ENCODE measurements at places on chromosomes 7 and 10.

DNA sequence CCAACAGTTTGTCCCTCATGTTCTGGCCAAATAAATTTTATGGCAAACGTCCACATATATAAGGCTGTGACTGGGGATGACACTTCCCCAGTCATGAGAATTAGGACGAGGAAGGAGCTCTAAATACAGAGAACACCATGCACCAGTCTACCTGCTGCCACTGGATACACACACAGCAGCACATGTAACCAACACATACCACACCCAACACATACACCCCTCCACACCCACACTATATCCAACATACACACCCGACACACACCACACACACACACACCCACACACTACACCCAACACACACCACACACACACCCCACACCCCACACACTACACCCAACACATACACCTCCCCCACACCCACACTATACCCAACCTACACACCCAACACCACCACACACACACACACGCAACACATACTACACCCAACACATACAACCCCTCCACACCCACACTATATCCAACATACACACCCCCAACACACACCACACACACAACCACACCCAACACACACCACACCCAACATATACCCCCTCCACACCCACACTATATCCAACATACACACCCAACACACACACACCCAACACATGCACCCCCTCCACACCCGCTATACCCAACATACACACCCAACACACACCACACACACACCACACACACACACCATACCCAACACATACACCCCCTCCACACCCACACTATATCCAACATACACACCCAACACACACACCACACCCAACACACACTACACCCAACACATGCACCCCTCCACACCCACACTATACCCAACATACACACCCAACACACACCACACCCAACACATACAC lies 74.1 kb downstream of the HIPK2 start:
- DNase-seq = no peak

DNA sequence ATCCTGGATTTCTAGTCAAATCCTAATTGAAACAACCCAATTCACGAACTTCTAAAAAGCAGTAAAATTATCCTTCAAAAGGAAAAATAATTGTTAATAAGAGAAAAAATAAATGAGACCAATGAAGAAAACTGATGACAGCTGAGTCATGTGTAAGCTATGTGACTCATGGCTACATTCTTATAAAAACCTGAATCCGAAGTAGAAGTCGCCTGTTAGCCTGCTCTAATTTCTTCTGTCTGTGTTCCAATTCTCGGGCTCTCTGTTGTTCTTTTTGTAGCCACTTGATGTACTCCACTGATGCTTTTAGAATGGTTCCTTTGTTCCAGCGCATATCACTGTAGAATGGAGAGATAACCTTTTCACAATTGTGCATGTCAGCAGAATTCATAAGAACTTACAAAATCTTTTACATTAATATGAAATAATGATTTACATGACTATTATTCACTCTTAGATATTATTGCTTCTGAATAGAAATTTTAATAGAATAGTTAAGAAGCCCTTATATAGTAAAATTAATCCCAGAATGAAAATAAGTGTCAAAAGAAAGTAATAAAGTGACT lies 88.8 kb downstream of the TFEC start:
- no peak for DNase-seq

DNA sequence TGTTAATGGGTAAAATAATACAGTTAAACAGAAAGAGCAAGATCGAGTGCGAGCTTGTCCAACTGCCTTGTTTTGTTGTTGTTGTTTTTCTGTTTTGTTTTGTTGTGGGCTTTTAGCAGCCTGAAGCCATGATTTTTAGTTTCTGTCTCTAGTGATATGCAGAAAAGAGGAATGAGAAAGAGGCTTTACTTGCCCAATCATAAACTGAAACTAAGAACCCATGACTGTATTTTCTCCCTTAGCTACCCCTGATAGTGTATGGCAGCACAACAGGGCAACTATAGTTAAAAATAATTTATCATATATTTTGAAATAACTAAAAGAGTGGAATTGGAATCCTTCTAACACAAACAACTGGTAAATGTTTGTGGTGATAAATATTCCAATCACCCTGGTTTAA lies 493.9 kb downstream of the GLRX3 start:
- no peak for DNase-seq

GRCh38 chr10:123200531-123200930 lies 46.3 kb downstream of the BUB3 start:
- no peak for DNase-seq

- no peak for DNase-seq
Observed at GRCh38 chr7:28847176-28847575, 111.0 kb downstream of the TRIL start.

DNA sequence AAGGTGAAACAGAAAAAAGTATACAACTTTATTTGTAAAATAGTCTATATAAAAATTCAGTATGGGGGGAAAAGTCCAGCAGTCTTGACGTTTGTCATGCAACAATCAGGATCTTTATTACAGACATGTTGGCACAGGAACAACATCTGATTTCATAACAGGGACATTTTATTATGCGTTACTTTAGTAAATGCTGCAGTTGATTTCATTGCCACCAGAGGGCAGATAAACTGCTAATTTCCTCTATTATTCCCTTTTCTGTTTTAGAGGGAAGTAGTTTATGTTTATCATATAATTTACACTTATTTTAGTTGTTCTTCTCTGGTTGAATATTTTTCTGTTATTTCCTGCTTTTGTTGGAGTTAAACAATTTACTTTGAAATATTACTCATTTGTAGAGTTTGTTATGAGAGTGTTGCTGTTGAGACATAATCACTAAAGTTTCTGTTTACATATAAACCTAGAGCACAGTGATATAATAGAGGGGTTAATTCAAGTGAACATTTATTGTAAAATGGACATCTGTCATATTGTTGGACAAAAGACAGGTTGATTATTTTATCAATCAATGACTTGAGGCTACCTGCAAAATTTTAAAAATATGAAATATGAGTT lies 3.3 kb downstream of the PLXDC2 start:
- DNase-seq = no peak

GRCh38 chr10:49194212-49194920 lies 6.2 kb upstream of the TMEM273 start:
- no peak for DNase-seq

DNA sequence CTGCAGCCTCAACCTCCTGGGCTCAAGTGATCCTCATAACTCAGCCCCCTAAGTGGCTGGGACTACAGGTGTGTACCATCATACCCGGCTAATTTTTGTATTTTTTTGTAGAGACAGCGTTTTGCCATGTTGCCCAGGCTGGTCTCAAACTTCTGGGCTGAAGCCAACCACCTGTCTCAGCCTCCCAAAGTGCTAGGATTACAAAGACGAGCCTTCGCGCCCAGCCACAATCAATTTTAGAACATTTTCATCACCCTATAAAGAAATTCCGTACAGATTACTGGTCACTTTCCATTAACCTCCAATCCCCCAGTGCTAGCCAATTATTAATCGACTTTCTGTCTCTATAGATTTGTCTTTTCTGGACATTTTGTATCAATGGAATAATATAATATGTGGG lies 32.3 kb upstream of the PALS2 start:
- no peak for DNase-seq

DNA sequence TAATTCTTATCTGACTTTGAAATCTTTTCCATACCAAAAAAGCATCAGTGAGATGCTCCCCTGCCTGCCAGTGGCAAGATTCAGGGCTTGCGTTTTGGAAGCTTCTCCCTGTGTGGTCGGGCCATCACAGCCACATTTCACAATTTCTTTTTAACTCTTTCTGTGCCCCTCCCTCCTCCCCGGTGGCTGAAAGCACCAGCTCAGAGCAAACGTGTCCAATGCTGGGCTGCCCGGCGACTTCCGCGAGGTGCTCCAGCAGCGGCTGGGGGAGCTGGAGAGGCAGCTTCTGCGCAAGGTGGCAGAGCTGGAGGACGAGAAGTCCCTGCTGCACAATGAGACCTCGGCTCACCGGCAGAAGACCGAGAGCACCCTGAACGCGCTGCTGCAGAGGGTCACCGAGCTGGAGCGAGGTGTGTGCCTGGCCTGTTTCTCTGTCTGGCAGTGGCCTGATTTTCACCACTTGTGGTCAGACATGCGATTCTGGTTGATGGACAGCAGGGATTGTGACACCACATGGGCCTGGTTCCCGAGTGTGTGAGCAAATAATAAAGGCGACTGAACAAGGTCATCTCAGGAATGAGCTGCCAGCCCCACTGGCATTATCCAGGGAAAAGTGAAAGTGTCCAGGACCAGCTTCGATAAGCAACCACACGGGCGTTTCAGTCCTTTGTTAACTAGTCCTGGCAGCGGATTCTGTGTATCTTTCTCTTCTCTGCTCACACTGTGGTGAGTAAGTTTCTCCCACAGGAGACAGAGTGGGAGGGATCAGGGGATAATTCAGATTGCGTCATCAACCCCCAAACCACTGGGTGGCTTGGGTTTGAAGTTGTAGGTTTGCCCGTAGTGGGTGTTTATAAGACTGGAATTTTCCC lies 2.6 kb downstream of the NPTX2 start:
- no peak for DNase-seq

- DNase-seq = no peak
Observed at GRCh38 chr10:78925800-78926319, 142.9 kb upstream of the ZMIZ1 start.

- DNase-seq = no peak
Observed at GRCh38 chr10:124991835-124992234, 49.9 kb downstream of the ZRANB1 start.

GRCh38 chr7:138025215-138026186 lies 23.6 kb upstream of the CREB3L2 start:
- no peak for DNase-seq

- no peak for DNase-seq
Observed at GRCh38 chr7:22316914-22317313, 40.0 kb downstream of the RAPGEF5 start.

GRCh38 chr7:54556121-54556520 lies 13.9 kb downstream of the VSTM2A start:
- no peak for DNase-seq

GRCh38 chr10:94315024-94315451 lies 47.7 kb downstream of the NOC3L start:
- DNase-seq = no peak

- DNase-seq = no peak
Observed at GRCh38 chr10:79383974-79384606, 36.8 kb downstream of the PPIF start.

- DNase-seq = no peak
Observed at GRCh38 chr7:47097431-47097830, 484.5 kb downstream of the TNS3 start.

DNA sequence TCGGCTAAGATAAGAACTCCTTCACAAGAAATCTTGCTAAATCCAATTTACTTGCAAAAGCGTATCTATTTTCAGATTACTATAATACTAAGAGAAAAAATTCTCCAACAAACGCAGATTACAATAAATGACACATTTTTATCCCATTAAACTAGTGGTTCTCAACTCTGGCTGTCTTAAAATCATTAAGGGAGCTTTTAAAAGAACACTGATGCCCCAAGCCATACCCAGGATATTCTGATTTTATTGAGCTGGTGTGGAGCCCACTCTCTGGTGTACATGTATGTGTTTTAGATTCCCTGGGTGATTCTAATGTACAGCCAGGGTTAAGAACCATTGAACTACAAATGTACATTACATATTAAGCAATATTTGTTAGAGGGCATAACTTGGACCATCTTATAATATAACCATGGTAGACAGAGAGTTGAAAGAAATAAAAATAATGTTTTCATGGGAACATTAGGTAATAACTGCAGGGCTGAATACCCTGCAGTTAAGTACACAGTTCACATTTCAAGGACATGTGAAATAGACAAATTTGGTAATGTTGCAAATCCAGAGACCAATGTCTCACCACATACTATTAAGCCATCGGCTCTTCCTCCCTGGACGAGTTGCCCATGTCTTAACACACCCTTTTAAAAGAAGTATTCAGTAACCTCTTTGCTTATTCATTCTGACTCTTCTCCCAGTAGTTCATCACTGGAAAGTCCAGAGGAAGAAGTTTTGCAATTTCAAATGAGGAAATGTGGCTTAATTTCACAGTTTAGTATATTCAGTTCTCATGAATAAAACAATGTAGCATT lies 6.2 kb downstream of the GSAP start:
- no peak for DNase-seq

- DNase-seq = no peak
Observed at GRCh38 chr10:84177541-84178141, 4.0 kb downstream of the GPR15LG start.

DNA sequence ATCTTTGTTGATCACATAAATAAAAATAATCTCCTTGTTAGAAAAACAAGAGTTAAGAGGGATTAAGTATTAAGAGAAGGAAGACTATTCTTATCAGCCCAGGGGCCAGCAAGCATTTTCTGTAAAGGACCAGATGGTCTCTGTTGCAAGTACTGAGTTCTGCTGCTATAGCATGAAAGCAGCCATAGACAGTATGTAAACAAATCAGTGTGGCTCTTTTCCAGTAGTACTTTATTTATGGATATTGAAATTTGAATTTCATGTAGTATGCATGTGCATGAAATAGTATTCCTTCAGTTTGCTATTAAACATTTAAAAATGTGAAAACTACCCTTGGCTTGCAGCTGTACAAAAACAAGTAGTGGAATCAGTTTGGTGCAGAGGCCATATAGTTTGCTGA lies 81.7 kb downstream of the STK31 start:
- no peak for DNase-seq

DNA sequence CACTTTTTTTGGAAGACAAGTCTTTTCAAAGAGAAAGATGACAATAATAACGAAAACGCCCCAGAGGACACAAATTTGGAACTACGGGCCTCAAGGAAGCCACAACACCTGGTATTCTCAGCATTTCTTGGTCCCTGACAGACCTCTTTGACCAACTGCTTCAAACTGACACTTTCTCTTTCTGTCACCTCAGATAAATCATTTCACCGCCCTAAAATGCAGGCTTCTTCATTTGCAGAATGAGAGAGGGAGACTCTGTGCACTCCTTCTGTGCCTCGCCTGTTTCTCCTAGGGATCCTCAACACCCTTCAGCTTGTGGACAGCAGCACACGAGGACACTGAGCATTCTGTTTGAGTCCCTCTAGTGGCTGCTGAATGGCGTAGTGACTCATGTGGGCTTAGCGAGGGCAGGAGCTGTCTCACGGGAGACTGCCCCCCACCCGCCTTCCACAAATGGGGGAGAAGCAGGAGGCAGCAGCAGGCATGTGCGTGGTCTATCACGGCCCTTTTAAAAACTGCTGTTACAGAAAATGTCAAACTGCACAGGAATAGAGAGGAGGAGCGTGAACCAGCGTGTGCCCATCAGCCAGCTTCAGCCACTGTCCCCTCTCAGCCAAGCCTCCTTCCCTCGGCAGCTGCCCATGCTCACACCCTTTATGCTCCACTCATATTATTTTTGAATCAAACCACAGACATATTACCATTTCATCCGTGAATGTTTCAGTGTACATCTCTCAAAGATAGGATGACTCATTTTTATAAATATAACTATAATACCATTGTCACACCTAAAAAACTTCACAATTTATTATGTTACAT lies 41.4 kb downstream of the GSDME start:
- no peak for DNase-seq

Data from T-helper 1 cell (primary cell).